ENCODE measurements at places on chromosomes 3 and 15.

- DNase-seq = no peak
Observed at GRCh38 chr15:69224383-69224782, 63.9 kb downstream of the GLCE start.

GRCh38 chr15:83166218-83166617 lies 41.4 kb downstream of the HDGFL3 start:
- DNase-seq = no peak

DNA sequence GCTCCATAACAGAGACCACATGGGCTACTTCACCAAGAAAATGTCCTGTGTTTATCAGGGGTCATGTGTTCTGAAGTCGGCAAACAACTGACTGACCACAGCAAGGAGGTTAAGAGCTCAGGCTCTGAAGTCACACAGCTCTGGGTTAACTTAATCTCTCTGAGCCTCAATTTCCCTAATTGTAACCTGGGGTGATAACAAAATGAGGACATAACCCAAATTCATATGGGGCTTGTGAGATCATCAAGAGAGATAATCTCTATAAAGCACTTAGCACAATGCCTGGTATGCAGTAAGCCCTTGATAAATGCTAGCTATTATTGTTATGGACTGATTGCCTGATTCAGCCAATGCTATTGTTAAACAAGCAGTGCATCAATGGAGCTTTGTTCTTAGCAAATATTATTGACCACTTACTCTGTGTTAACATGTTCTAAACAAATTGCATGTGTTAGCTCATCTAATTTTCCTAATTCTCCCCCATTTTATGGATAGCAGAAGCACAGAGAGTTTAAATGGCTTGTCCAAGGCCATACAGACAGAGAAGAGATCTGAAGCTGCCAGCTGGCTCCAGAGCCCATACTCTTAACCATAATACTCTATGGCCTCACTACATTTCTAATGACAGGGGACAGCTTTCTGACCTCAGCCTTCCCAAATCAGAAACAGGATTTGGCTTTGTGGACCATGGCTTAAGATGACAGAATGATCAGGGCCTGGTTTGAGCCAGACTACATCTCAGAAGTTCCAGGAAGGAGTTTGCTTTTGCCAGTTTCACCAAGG lies 78.3 kb downstream of the SHQ1 start:
- no peak for DNase-seq

- no peak for DNase-seq
Observed at GRCh38 chr15:100909989-100910955, 8.9 kb upstream of the LRRK1 start.

DNA sequence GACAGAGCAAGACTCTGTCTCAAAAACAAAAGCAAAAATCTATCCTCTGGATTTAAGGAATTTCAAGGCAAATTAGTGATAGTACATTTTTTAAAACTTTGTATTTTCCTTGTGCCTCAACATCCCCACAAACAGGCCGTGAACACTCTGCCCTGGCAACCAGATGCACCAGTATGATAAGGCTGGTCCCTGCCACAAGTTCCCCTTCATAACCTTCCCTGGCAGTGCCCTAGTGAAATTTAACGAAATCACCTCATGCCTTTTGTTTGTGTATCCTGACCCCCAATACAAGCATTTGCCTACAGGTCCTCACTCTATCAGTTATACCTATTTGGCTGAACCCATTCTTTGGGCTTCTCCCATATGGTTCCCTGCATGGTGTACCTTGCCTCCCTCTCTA lies 107.4 kb upstream of the FLNB start:
- DNase-seq = no peak

DNA sequence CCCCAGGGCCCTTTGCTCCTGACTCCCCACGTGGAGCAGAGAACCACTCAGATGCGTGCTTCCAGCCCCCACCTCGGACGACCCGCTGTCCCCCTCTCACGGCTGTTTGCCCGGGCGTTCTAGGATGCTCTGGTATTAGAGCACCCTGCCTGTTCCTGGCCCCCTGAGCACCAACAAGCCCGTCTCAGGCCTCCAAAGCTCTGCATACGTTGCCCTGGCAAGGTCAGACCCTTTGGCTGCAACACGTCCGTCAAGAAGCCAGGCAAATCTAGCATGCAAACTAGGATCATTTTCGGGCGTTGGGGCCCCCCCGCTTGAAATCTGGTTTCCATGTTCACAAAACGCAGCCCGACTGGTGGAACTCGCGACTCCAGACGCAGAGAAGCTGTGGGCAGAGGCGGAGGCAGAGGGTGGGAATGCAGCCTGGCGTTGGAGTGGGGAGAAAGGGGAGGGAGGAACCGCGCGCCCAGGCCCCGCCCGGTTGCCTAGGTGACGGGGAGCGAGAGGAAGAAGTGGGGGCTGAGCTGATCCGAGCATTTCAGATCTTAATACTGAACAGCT lies 86.2 kb upstream of the PIAS1 start:
- DNase-seq = no peak

DNA sequence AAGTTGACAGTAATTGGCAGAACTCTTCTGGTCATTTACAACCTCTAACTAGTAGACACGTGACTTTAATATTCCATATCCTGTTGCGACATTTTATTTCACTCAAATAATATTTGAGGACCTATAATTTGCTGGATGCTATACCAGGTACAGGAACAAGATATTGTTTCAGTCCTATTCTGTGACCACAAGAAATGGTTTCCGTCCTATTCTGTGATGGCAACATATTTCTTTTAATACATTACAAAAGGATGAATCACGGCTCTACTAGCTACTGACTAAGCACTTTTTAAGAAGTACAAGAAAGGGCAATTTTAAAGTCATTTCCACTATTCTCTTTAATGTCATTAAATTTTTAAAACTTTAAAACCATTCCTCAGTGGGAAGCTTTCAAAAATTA lies 400.2 kb downstream of the CNTN3 start:
- DNase-seq = no peak

DNA sequence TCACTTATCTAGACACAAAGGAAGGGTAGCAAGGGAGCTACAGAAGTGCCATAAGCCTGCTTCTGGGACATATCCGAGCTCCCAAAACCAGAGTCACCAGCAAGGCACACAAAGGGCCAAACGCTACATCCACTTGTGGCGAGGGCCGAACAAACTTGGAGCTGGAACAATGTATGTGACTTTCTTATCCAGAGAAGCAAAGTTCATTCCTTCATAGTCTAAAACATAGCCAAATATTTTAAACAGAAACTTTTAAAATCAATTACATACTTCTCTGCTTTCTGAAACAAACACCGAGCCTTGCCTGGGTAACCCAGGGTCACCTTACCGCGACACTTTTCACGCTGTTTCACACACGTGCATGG lies 15.9 kb downstream of the ZXDC start:
- no peak for DNase-seq

DNA sequence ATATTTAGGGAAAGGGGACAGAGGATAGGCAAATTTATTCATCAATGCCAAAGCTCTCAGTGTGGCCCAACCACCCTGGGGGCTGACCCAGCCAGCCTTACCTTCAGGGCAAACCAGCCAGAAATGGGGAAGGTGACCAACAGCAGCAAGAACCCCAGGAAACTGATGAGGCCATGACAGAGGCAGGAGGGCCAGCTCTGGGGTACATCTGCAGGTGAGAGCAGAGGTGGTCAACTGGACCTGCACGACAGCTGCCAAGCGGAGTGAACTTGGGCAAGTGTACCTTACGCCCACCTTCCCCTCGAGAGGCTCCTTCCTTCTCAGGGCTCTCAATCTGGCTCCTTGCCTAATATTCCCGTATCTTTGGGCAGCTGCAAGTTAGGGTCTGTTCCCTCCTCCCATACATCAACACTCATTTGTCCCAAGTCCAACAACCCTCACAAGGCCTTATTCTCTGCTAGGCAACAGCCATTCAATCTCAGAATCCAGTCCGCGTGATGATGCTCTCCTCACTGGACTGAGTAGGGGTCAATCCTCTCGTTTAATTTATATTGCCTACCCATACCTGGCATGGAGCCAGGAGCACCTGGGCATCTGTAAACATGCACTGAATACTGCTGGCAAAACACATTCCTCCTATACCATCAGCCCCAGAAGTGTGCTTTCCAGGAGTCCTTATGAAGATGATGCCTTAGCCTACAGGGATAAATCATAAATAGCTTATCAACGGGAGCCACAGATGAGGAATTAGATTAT lies 1.7 kb downstream of the STOML1 start:
- DNase-seq = no peak

GRCh38 chr3:131705099-131705498 lies 202.3 kb upstream of the MRPL3 start:
- no peak for DNase-seq

DNA sequence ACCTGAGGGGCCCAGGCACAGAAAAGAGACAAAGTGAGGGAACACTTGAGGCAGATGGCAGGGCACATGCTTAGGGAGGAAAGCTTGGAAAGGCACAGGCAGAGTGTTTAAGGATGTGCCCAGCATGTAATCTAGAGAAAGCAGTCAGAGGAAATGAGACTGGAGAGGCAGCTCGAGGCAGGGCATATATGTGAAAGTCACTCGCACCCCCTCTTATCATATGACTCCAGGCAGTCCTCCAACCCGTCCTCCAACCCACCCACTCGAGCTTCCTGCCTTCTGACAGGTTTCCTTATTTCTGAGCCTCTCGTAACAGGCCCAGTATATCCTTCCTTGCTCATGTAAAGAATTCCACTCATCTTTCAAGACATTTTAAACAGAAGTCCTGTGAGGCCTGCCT lies 294.0 kb downstream of the SOX2 start:
- DNase-seq = no peak

DNA sequence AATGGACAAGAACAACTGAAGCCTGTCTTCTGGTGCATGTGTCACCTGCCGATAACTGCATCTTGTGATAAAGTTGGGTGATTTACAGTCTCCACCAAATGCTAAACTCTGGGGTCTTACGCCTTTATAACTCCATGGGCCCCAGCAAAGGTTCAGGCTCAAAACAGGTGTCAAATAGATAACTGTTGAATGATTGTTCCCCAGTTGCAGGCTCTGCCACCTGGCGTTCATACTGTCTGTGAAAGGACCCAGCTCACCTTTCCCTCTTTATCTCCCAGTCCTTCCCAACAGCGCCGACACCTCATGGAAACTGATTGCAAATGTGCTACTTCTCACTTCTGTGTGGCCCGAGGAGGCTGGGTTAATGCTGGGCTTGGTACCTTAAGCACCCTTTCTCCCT lies 8.3 kb upstream of the SNX22 start:
- DNase-seq = no peak

DNA sequence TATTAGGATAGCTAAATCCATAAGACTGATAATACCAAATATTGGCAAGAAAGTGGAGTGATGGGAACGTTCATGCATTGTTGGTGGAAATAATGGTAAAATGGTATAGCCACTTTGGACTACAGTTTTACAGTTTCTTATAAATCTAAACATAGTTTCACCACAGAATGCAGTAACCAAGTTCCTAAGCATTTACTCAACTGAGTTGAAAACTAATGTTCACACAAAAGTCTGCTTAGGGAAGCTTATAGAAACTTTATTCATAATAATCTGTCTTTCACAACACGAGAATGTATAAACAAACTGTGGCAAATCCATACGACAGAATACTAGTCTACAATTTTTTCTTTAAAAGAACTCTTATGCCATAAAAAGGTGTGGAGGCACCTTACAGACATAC lies 969.3 kb downstream of the FHIT start:
- no peak for DNase-seq

Measured in GM12864 (cell line).